ENCODE measurements at places on chromosomes 4 and X.

DNA sequence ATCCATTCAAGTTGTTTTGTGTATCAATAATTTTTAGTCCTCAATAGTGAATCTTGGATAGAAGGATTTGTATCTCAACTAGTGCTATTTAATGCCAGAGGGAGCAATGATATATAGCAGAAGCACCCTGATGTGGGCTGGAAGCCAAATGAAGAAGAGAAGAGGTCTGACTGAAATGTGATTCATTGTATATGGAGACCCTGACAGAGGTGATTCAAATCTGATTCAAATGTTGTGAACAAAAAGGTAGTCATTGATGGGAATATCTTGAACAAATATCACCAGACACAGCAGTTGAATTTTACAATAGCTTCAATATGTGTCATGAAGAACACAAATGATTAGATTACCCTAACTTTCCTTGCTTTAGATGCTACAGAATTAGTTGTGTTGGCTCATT lies 27.5 kb upstream of the SULT1B1 start:
- DNase-seq, result no peak

DNA sequence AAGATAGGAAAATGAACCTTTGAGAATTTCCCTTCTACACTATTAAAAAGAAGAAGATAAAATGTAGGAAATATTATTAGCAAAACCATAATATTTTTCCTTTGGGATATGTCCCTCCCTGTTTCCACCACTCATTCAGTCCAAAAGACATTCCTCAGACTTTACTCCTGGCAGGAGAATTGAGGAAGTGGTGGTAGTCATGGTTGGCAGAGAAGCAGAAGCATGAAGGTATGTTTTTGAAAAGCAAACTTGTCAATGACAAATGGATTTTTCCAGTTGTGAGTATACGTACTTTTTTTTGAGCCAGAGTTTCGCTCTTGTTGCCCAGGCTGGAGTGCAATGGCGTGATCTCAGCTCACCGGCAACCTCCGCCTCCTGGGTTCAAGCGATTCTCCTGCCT lies 13.7 kb downstream of the STAG2 start:
- no peak for DNase-seq

GRCh38 chr4:35604724-35605123 lies 639.6 kb downstream of the ARAP2 start:
- DNase-seq, result no peak

- DNase-seq, result no peak
Observed at GRCh38 chr4:81698538-81699296, 227.0 kb upstream of the RASGEF1B start.

DNA sequence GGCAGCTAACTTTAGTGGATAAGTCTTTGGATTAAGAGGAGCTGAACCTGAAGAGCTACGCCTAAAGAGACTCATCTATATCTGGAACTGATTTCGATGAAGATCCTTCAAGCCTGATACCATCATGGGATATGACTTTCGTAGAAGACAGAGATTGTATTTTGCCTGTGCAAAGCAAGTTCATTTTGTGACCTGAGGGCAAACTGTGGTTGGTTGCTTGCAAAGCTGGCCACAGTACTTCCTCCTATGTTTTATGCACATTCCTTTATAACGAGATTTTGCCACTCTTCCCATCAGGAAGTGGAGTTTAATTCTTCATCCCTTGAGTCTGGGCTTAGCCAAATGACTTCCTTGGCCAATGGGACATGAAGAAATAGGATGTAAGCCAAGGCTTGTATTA lies 519.3 kb upstream of the NR3C2 start:
- no peak for DNase-seq

DNA sequence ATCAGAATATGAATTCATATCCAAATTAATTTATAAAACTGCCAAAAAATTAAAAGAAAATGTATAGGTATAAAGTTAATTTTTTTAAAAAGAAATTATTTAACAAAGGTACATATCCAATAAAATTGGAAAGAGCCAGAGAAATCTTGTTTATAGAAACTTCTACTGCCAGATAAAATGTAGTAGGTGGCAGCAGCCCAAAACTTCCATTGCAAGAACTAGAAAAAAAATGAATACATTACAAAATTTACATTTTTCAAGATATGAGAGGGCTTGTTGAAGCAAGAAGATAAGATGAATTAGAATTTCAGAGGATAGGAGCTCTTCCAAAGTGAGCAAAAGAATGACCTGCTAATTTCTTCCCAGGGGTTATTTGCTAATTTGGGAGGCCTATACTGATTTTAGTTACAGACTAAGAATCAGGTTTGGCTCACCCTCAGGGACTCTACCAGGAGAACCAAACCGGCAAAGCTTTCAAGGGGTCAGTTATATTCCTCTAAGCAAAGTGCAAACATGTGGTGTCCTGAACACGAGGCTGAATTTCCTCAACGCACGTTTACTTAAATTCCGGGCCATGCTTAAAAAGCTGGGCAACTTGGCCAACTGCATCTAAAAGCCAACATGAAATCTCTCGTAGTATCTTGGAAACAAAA lies 17.5 kb downstream of the ANKRD50 start:
- DNase-seq, result no peak

DNA sequence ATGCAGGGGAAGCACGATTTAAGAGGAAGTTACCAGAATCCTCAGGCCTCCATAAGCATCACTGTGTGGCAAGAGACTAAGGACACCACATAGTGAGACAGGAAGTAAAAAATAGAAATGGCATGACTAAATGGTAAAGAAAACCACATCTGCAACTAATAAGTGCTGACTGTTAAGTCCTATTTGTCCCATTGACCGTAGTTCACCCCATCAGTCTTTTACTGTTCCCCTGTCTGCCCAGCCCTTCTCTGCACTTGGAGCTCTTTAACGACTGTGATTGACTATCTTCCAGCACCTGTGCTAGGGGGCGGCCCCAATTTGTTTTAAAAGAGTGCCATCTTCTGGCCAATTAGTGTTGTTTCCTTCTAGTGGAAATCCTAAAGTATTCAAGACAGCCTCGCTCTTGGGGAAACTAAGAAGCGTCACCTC lies 94.2 kb downstream of the MAOA start:
- DNase-seq, result peak; percentile 19

DNA sequence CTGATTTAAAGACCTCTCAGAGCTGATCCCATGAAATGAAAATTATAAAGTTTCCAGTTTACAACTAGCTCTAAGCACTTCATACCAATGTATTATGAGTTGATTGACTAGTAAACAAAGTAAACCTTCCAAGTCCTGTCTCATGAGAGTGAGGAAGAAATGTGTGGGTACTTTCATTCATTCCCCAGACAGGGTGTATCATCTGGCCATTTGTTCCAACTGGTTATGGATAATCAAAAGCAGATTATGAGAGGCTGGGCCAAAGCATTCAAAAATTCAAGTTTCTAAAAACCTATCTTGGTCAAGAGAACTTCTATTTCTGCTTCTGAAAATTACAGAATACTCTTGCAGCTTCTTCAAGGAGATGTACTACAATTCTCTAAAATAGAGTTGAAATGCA lies 193.3 kb upstream of the RASGEF1B start:
- no peak for DNase-seq

DNA sequence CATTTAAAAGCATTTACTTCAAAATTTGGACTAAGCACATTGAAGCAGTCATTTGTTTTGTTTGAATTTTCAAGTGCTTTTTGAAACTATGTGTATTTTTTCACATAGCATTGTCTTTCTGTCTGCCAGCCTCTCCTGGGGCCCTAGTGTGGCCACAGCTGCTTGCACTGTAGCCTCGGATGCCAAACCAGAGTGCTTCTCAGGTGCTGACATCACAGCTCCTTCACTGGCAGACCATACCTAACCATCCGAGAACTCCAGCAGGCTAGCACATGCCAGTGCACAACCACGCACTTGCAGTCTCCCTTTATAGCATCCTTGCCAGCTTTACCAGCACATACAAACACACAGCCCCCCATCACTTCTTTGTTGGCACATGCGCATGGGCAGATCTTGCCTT lies 1019.7 kb downstream of the STPG2 start:
- DNase-seq, result no peak

GRCh38 chrX:20971250-20971649 lies 403.0 kb upstream of the CNKSR2 start:
- DNase-seq, result no peak

- no peak for DNase-seq
Observed at GRCh38 chr4:25919676-25920075, 5.7 kb downstream of the SMIM20 start.

Data from hindlimb muscle (tissue), 1 donor.